ENCODE measurements at places on chromosomes 13 and 19. TPM values are rescaled to one million over a fixed set of nuclear protein-coding genes. Genes with fewer than 3 reads are reported as not detected.

Gene SIGLEC9
- total RNA-seq: 1.7 TPM

Gene SPC24
- total RNA-seq: 102 TPM

Gene KIR3DL1
- not detected for total RNA-seq

Gene TYROBP
- total RNA-seq: not detected

- DNase-seq: peak; percentile 11
- H3K27ac ChIP-seq: no peak overlapping the region
- H3K27me3 ChIP-seq: peaks cover 54% of the 10 kb centered on the region
- H3K4me3 ChIP-seq: peak overlapping the region; percentile 9
- H3K4me1 ChIP-seq: peaks cover 6% of the 10 kb centered on the region
- peaks cover 2% of the 10 kb centered on the region for H3K36me3 ChIP-seq
Measured at GRCh38 chr13:25468325-25469168, 96.8 kb downstream of the ATP8A2 start.

- H3K36me3 ChIP-seq: peaks cover 44% of the 10 kb centered on the region
- H3K27me3 ChIP-seq: no peaks in the 10 kb centered on the region
- peak overlapping the region; percentile 24 for H3K27ac ChIP-seq
- peaks cover 30% of the 10 kb centered on the region for H3K4me1 ChIP-seq
- no peak overlapping the region for H3K4me3 ChIP-seq
Measured at GRCh38 chr19:21508198-21508597, 2.8 kb downstream of the ZNF429 start.

DNA sequence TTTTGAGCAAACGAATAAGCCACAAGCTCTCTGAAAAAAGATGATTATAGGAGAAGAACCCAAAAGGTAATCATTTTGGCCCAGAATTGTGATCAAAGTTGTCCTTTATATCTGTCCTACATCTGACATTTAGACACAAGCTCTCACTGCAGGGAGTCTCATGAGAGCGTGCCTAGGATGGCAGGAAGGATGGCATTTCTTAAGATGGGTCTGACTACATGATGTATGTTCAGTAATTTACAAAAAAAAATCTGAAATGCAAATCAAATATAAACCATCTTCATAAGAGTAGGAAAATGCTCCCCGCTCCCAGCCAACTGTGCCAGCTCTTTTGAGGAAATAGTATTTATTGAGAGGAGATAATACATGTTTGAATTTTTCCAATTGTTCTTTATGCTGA is 81.0 kb upstream of the MBNL2 start:
- H3K4me1 ChIP-seq: peaks cover 11% of the 10 kb centered on the region
- no peak overlapping the region for H3K27ac ChIP-seq
- H3K4me3 ChIP-seq: no peak overlapping the region
- no peaks in the 10 kb centered on the region for H3K36me3 ChIP-seq
- DNase-seq: no peak

DNA sequence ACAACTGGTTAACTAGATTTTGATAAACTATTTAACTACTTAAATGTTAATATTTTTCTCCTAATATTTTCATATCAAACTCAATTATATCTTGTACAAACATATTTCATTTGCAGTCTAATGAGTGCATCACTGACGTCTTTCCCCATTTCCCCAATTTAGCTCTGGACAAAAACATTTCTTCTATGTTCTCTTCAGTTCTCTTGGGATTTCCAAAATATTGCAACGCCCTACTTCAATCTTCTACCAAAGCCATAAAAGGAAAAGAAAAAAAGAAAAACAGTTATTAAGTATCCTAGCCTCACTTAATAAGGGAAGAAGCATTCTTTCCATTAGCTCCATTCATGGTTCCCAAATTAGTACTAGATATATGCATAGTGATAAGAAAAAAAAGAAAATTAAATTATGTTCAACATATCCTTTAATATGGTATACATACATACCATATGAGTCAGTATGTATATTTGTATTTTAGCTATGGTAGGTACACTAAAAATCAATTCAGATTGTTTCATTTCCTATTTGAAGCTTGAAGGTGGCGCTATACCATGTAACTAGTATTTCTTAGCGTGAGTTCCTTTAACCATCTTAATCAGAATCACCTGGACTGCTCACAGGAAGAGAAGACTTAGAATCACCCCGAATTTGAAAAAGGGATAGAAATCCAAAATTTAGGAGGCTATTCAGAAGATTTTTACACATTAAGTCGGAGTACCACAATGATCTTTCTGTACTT is 9.9 kb downstream of the FBXL3 start:
- H3K4me3 ChIP-seq: no peak overlapping the region
- H3K27me3 ChIP-seq: no peaks in the 10 kb centered on the region

- no peaks in the 10 kb centered on the region for H3K36me3 ChIP-seq
- no peak overlapping the region for H3K27ac ChIP-seq
- H3K4me3 ChIP-seq: no peak overlapping the region
- peaks cover 8% of the 10 kb centered on the region for H3K27me3 ChIP-seq
- DNase-seq: no peak
- H3K4me1 ChIP-seq: no peaks in the 10 kb centered on the region
Measured at GRCh38 chr13:97629601-97630272, 195.8 kb downstream of the RAP2A start.

DNA sequence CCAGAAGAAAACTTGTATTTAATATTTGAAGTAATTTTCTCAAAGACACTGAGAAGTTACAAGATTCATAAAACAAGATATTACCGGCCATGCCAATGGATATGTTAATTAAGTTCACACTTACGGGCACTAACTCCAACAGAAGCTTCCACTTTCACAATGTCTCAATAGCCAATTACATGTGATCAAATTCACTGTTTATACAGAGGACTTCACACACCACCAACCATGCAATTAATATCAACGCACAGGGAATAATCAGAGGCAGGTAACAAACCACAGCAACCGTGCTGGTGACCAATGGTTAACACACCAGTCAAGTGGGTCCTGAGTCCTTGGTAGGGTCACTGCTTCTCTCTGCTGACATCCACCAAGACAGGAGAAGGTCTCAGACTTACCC is 5.9 kb upstream of the ACOD1 start:
- no peaks in the 10 kb centered on the region for H3K27me3 ChIP-seq
- DNase-seq: no peak
- H3K36me3 ChIP-seq: no peaks in the 10 kb centered on the region
- no peaks in the 10 kb centered on the region for H3K4me1 ChIP-seq

DNA sequence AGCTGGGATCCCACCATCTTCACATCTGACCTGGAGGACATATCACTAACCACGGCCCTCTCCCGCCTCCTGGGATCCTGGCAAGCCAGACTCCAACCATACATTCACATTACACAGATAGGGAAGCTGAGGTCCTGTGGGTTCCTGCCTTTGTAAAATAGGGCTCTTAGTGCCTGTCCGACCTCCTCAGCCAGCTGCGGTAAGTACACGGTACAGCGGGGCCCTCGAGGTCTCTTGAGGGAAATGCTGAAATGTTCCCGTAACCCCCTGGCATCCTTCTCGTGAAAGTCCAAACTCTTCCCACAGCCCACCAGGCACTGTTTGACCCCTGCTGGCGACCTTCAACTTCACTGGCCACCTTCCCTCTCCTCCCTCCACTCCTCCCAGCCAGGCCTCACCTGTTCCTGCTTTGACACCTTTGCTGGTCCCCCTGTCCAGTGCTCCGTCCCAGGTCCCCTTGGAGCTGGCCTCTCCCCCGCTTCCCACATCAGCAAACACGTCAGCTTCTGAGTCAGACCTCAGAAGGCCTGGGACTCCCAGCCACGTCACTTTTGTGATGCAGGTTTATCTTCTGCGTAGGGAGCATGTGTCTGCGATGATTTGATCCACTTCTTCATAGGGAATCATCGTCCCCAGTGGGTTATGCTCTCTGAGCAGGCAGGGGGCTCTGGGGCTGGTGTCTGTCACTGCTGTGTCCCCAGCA is 8.8 kb upstream of the GNG7 start:
- no peaks in the 10 kb centered on the region for H3K27me3 ChIP-seq
- H3K36me3 ChIP-seq: no peaks in the 10 kb centered on the region
- peaks cover 2% of the 10 kb centered on the region for H3K4me1 ChIP-seq
- no peak overlapping the region for H3K27ac ChIP-seq
- no peak for DNase-seq

- H3K36me3 ChIP-seq: no peaks in the 10 kb centered on the region
- H3K27ac ChIP-seq: no peak overlapping the region
- no peak for DNase-seq
- peaks cover 13% of the 10 kb centered on the region for H3K27me3 ChIP-seq
Measured at GRCh38 chr19:7494416-7495098, 5.7 kb upstream of the PEX11G start.

DNA sequence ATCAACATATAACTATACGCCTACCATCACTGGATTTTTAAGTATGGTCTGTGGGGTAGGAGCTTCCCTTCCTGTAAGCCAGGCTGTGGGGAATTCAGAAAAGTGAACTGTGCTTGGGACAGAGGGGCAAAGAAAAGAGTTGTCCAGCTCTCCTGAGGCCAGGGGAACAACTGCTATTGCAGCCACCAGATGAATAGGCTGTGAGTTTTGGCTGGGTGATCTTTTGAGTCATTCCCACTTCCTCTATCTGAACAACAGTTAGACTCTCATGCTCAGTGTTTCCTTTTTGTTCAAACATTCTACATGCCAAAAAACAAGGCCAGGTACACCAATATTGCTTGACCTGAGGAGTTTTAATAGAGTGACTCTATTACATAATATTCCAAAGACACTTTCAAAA is 426.2 kb upstream of the DACH1 start:
- DNase-seq: no peak
- no peaks in the 10 kb centered on the region for H3K36me3 ChIP-seq
- no peaks in the 10 kb centered on the region for H3K27me3 ChIP-seq
- no peak overlapping the region for H3K4me3 ChIP-seq
- H3K27ac ChIP-seq: no peak overlapping the region
- H3K4me1 ChIP-seq: no peaks in the 10 kb centered on the region

DNA sequence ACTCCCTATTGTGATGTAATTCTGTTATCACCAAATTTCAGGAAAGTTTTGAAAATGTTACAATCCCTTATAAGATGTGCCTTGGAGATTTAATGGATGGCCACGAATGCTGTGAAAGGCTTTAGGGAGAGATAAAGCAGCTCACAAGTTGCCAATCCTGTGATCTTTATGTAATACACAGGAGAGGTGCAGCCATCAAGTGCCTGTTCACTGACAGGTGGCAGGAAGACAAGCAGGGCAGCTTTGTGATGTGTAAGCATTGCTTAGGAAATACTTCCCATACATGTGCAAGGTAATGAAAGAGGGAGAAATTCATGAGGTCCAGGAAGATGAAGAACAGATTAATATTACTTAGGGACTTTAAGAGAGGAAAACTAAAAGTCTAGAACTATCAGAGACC is 628.8 kb downstream of the SLITRK6 start:
- DNase-seq: no peak
- H3K36me3 ChIP-seq: no peaks in the 10 kb centered on the region
- no peak overlapping the region for H3K4me3 ChIP-seq
- H3K27me3 ChIP-seq: no peaks in the 10 kb centered on the region

- peak; percentile 23 for DNase-seq
- H3K4me3 ChIP-seq: no peak overlapping the region
- H3K4me1 ChIP-seq: peaks cover 13% of the 10 kb centered on the region
- H3K36me3 ChIP-seq: no peaks in the 10 kb centered on the region
- H3K27me3 ChIP-seq: peaks cover 37% of the 10 kb centered on the region
- no peak overlapping the region for H3K27ac ChIP-seq
Measured at GRCh38 chr13:20197361-20197834, 4.7 kb upstream of the GJB2 start.

GRCh38 chr19:15318241-15318691 is 14.1 kb downstream of the BRD4 start:
- H3K27me3 ChIP-seq: no peaks in the 10 kb centered on the region
- peaks cover 13% of the 10 kb centered on the region for H3K36me3 ChIP-seq
- H3K4me1 ChIP-seq: peaks cover 85% of the 10 kb centered on the region

GRCh38 chr13:100694722-100695508 is 20.3 kb upstream of the TMTC4 start:
- peaks cover 1% of the 10 kb centered on the region for H3K36me3 ChIP-seq
- peaks cover 29% of the 10 kb centered on the region for H3K27me3 ChIP-seq
- H3K27ac ChIP-seq: no peak overlapping the region
- DNase-seq: no peak
- no peaks in the 10 kb centered on the region for H3K4me1 ChIP-seq

GRCh38 chr13:21399741-21400140 is 59.4 kb downstream of the ZDHHC20 start:
- DNase-seq: peak; percentile 13
- H3K4me3 ChIP-seq: no peak overlapping the region
- no peaks in the 10 kb centered on the region for H3K27me3 ChIP-seq
- H3K4me1 ChIP-seq: peaks cover 65% of the 10 kb centered on the region
- peak overlapping the region; percentile 73 for H3K27ac ChIP-seq

GRCh38 chr13:46668302-46668720 is 115.3 kb downstream of the LRCH1 start:
- peaks cover 37% of the 10 kb centered on the region for H3K4me1 ChIP-seq
- peak overlapping the region; percentile 85 for H3K27ac ChIP-seq
- H3K4me3 ChIP-seq: peak overlapping the region; percentile 72
- DNase-seq: peak; percentile 58

- H3K27ac ChIP-seq: no peak overlapping the region
- H3K36me3 ChIP-seq: no peaks in the 10 kb centered on the region
- H3K4me3 ChIP-seq: no peak overlapping the region
- no peaks in the 10 kb centered on the region for H3K4me1 ChIP-seq
Measured at GRCh38 chr19:44939668-44940067, 2.4 kb upstream of the APOC4 start.

- peaks cover 8% of the 10 kb centered on the region for H3K36me3 ChIP-seq
- DNase-seq: no peak
- peaks cover 43% of the 10 kb centered on the region for H3K4me1 ChIP-seq
- no peaks in the 10 kb centered on the region for H3K27me3 ChIP-seq
Measured at GRCh38 chr13:77328819-77329132, 1.9 kb upstream of the MYCBP2 start.

DNA sequence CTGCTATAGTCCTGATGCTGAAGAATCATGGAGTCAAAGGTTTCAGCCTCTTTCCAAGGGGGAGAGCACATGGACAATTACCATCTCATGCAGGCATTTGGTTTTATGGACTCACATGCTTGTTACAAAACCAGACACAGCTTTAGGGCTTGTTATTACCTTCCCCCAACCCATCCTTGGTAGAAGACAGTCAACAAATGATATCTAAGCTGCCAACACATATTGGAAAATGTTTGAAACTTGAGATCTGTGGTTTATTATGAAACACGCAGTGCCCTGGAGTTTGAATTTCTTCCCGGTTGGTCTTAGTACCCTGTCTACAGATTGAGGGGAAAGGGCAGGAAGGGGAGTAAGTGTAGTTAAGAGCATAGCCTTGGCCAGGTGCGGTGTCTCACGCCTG is 12.5 kb upstream of the CYP2A6 start:
- H3K36me3 ChIP-seq: no peaks in the 10 kb centered on the region
- H3K27me3 ChIP-seq: no peaks in the 10 kb centered on the region
- H3K4me3 ChIP-seq: no peak overlapping the region
- no peaks in the 10 kb centered on the region for H3K4me1 ChIP-seq

- peaks cover 57% of the 10 kb centered on the region for H3K4me1 ChIP-seq
- peaks cover 22% of the 10 kb centered on the region for H3K36me3 ChIP-seq
- H3K27ac ChIP-seq: peak overlapping the region; percentile 68
- no peaks in the 10 kb centered on the region for H3K27me3 ChIP-seq
Measured at GRCh38 chr13:73715911-73716510, 418.2 kb downstream of the KLF12 start.

All from activated naive CD4-positive, alpha-beta T cell treated with anti-CD3 and anti-CD28 coated beads for 36 hours (primary cell).